GOT3 (cell line): ENCODE measurements at places on chromosomes 3 and 15.

GRCh38 chr3:12681089-12681942 is 17.4 kb upstream of the RAF1 start:
- no peak for DNase-seq

GRCh38 chr3:4738737-4739274 is 240.4 kb upstream of the BHLHE40 start:
- no peak for DNase-seq

- DNase-seq: no peak
Measured at GRCh38 chr3:13654330-13655060, 105.6 kb downstream of the FBLN2 start.

GRCh38 chr3:169299889-169300288 is 363.6 kb downstream of the MECOM start:
- DNase-seq: no peak

- no peak for DNase-seq
Measured at GRCh38 chr3:45966950-45967640, 23.8 kb downstream of the CXCR6 start.

DNA sequence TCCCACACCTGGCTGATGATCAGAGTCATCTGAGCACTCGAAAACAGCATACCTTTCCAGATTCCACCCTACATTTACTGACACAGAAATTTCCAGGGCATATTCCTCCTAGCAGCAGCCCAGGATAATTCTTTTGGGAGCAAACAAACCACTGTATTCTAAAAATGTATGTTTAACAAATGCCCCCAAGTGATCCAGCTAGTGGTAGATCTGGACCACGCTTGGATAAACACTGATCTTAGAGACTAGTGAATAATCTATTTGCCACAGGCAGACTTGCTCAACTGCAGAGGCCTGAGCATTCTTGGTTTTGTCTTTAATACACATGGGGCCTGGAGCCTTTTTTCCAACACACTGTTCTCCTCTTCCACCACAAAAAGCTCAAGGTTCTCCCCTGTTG is 89.6 kb downstream of the TM4SF4 start:
- no peak for DNase-seq

DNA sequence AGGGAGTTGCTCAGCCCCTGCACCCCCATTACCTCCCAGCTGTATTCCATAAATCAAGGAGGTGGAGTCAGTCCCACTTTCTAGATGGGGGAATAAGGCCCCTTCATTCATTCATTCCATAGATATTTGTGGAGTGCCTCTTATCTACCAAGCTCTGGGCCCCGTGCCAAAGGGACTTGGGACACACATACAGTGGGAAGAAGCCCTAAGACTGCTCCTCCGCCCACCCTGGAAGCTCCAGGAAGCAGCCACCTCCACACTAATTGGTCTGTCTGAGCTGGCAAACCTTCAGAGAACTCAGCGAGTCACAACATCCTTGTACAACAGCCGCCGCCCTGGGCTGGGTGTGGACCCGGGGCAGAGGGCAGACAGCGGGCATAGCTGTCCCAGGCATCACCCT is 6.4 kb downstream of the STRA6 start:
- peak; percentile 29 for DNase-seq

DNA sequence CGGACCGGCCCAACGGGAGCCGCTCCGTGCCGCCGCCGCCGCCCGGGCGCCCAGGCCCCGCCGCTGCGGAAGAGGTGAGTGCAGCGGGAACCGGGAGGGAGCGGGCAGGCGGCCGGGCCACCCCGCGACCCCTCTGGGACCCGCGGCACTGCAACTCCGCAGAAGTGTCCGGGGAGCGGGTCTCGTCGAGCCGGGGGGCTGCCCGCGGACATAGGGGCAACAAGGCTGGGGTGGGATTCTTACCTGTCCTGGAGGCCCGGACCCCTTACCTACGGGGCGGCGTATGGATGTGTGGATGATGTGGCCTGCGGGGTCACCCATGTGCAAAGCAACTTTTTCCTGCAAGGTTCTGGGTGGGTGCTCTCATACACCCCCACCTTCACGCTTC is 361 bp downstream of the SEMA3F start:
- DNase-seq: no peak

GRCh38 chr3:177410730-177411129 is 213.4 kb upstream of the TBL1XR1 start:
- DNase-seq: no peak

DNA sequence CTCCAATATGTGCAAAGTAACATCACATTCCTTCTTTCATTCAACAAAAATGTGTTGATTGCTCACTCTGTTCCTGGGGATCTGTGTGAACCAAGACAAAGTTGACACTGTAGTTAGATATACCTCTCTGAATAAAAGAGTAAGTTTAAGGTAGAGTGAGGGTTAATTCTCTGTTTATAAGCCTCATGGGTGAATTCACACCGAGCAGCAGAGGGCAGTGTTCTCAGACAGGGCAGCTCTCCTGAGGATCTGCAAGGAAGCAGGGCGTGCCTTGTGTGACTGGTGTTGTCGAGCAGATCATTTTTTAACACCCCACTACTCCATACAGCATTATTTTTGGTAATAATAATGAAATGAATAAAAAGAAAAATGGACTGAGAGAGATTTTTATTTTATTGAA is 34.4 kb downstream of the PAQR9 start:
- DNase-seq: no peak

GRCh38 chr15:77538027-77538451 is 94.7 kb downstream of the LINGO1 start:
- DNase-seq: no peak

- DNase-seq: no peak
Measured at GRCh38 chr3:10857235-10857634, 41.2 kb downstream of the SLC6A11 start.

GRCh38 chr3:136624894-136625815 is 127.0 kb downstream of the STAG1 start:
- DNase-seq: no peak
